ENCODE measurements at places on chromosomes 12 and 14. TPM values are rescaled to one million over a fixed set of nuclear protein-coding genes. Genes with fewer than 3 reads are reported as not detected.

KRT75 gene
- total RNA-seq = not detected

SART3 gene
- 64.9 TPM for total RNA-seq

WNT1 gene
- total RNA-seq = not detected

PRH2 gene
- total RNA-seq = not detected

ADAMTS20 gene
- total RNA-seq = not detected

CTSG gene
- total RNA-seq = 1.9 TPM

SMOC1 gene
- total RNA-seq = 23.3 TPM

DNA sequence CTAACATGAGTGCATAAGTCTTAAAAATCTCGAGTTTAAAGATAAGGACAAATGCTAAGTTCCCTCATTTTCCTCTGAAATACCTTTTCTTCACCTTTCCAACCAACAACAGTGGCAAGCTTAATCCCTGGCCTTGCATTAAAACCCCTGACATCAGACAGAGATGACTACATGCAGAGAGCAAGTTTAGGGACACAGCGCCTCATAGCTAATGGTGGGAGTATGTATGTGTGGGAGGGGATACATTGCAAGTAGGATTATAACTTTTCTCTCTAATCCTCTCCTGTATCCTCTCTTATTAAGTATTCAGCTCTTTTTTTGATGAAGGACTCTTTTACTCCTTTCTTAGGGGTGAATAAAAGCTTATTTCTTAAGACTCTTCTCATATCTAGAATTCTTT lies 547.1 kb downstream of the CCER1 start:
- DNase-seq = no peak

DNA sequence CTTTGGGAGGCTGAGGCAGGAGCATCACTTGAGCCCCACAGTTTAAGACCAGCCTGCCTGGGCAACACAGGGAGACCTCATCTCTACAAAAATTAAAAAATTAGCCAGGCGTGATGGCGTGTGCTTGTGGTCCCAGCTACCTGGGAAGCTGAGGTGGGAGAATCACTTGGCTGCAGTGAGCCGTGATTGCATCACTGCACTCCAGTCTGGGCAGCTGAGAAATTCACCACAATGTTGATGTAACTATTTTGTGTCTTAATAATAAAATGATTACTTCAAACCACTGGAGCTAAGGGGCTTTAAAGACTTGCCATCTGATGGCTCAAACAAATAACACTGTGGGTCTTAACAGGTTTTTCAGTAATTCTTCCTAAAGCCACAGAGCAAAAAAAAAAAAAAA lies 10.8 kb downstream of the ERH start:
- DNase-seq = no peak

DNA sequence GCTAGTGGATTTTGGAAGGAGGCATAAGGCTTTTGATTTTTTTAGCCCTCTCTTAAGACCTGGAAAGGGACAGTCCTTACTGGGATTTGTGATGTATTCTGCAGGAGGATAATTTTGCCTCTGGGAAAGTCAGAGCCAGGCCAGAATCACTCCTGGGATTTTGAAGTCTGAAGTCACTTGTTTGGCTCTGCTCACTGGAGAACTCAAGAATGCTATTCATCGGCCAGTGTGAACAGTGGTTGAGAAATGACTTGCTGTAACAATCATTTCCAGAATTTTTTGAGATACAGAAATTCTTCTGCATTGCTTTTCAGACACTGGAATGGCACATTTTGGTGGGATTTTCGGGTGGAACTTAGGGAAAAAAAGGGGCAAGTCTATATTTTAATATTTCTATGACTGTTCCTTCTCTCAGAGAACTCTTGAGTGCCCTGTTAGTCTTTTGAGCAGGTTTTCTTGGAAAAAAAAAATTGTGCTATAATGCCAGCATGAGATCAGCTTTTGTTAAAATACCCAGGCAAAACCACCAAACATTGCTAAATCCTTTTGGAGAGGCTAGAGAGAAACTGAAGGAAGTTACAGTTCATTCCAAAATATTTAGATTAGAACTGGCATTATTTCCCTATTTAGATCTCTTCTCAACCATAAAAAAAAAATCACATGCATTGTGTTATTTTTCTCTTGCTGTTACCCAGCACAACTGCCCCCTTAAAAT lies 26.1 kb upstream of the BHLHE41 start:
- no peak for DNase-seq

DNA sequence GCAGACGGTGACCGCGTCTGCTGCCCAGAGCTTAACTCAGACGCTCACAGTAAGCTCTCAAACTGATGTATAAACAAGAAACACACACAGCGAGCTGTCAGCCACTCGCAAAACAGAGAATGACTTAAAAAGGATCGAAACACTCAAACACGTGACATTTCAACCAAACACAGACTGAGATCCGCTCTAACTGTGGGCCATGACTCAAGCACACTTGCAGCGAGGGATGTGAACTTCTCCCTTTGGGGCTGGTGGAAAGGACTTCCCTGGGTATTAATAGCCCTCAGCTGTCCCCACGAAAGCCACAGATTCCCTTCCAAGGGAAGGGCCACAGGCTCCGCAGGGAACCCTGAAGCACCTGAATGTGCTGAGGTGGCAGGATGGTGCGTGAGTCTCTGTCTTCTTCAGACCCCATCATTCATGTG lies 29.1 kb downstream of the CCDC88C start:
- no peak for DNase-seq

DNA sequence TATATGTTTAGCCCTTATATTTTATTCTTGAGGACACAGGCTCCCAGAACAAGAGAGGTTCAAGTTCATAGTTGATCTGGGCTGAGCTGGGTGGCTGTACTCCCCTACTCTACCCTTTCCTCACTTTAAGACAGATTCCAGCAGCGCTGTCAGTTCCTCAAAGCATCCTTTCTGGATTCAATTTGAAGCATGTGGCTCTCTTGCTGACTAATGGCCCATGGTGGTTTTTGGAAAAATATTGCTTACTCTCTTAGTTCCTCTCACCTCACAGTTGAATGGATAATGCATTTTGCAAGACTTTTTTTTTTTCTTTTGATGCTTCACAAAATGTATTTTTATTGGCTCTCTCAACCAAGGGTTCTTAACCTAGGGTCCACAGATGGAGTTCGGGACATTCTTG lies 4.1 kb downstream of the PELI2 start:
- DNase-seq = no peak

DNA sequence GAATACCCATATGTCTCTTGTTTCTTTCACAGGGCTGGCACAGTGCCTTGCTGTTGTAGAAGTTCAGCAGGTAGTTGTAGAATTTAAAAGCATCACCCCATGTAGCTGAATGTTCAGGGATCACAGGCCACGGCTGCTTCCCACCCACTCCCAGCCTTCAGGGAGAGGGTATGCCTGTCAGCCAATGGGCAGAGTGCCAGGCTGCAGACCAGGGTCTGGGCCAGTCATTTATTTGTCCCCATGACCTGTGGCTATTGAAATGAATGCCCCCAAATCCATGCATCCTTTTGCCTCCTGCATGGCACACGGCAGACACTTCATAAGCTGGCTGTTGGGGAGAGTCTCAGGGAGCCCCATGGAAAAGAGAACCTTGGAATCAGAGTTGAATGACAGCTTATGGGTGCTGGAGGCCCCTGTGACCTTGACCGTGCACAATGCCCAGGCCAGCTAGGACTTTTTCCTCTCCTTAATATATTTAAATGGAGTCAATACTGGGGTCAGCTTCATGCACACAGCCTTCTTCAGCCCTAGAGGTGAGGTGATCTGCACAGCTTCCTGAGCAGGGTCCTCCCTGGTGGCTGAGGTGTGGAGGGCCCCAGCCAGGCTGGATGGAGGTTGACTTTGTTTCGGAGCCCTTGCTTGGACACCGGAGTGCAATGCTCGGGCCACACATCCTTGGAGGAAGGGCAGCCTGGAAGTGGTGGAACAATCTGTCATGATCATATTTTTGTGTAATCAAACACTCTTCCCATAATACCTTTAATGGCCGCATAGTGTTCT lies 45.3 kb downstream of the PRMT8 start:
- no peak for DNase-seq

DNA sequence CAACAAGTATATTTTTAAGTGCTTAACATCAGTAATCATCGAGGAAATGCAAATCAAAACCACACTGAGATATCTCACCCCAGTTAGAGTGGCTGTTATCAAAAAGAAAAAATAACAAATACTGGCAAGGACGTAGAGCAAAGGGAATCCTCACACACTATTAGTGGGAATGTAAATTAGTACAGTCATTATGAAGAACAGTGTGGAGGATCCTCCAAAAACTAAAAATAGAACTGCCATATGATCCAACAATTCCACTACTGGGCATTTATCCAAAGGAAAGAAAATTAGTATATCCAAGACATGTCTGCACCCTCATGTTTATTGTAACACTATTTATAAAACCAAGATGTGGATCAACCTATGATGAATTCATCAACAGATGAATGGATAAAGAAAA lies 149.0 kb upstream of the PWP1 start:
- no peak for DNase-seq

DNA sequence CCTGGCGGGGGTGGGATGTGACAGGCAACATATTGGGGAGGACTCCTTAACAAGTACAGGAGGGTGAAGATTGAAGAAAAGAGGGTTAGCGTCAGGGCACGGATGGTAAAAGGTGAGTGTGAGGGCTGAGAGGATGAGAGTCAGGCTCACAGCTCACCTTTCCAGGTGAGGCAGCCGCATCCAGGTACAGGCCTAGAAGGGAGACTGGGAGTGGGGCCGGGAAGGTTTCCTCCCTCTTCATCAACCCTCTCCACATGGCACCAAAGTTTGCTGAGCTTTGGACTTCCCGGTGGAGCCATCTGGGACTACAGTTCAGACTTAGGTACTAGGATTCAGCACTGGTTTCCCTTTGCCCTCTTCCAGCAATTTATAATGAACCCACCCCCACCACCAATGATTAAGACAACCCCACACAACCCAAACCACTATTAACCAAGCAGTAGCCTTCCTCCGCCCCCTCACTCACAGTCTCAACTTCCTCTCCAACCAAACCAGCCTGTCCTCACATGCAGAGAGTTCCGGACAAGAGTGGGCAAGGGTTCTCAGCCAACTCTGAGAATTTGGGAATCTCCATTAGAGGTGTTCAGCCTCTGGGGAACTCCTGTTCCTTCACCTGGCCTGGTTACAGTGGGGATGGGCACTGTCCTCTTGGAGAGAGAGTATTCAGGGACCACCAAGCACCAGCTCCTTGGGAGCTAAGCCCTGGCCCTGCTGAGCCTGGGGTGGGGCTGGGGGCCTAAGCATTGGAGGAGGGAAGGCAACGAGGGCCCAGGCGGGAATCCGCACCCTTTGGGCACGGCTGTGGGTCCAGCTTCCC lies 2.4 kb upstream of the HOXC4 start:
- no peak for DNase-seq

- no peak for DNase-seq
These were observed 24.6 kb downstream of the EXOC5 start for GRCh38 chr14:57244106-57244505.

GRCh38 chr14:77347751-77348150 lies 26.9 kb downstream of the GSTZ1 start:
- DNase-seq = no peak

- DNase-seq = no peak
These were observed 117.5 kb downstream of the DAAM1 start for GRCh38 chr14:59305836-59306555.

- DNase-seq = no peak
These were observed 17.8 kb downstream of the SINHCAF start for GRCh38 chr12:31308116-31308515.

GRCh38 chr12:2892246-2892645 lies 1.6 kb downstream of the TULP3 start:
- no peak for DNase-seq

DNA sequence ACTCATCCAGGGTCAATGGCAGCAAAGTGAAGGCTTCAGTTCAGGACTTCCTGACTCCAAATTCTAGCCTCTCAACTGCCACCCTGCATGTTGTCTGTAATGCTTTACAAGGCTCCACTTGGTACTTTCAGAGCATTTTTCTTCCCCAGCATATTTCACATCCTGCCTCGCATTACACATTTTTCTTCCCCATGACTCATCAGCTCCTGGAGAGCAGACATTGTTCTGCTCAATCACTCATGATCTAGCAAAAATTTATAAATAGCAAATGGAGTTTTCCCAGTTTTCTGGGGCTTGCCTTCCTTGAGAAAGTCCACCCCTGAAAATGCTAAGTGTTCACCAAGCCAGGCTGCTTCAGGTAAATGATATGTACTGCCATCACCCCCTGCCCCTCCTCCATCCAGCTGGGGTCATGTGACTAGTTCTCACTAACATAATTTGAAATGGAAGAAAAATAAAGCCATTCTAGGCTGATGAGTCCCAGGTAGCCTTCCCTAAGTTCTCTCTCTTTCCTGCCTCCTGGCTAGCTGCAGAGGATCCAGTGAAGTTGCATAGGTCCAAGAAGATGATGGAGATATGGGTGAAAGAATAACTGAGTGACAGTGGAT lies 69.4 kb downstream of the ARMH4 start:
- DNase-seq = no peak

DNA sequence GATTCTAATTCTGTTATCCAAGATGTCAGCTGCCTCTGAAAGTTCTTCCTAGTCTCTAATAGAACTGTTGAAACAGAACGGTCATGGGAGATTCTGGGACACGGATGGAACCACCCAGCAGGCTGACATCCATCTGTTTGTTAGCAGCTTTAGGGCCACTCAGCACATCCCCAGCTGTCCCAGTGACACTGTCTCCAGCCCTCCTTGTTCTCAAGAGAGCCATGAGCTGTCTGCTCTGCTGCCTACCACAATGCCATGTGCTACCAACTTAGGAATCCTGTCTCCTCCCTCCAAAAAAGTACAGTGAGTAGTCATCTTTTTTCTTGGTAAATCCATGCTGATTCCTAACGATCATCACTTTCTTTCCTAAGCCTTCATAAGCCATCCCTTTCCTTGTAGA lies 130.5 kb downstream of the ZFP36L1 start:
- no peak for DNase-seq

Data from ureter (tissue), 1 donor.